Naive thymus-derived CD4-positive, alpha-beta T cell (primary cell): ENCODE measurements at places on chromosomes 1 and 21. TPM values are rescaled to one million over a fixed set of nuclear protein-coding genes. Genes with fewer than 3 reads are reported as not detected.
A peak's percentile ranks its signal among the peaks of the same experiment; 100 is the strongest.

- no peaks in the 10 kb centered on the region for H3K36me3 ChIP-seq
- no peaks in the 10 kb centered on the region for H3K27me3 ChIP-seq
- DNase-seq, result no peak
These were observed 360.3 kb downstream of the NEGR1 start for GRCh38 chr1:71921935-71922559.

The ARHGAP29 gene
- not detected for total RNA-seq

The CD5L gene
- total RNA-seq, result not detected

- H3K36me3 ChIP-seq, result no peaks in the 10 kb centered on the region
- no peaks in the 10 kb centered on the region for H3K27me3 ChIP-seq
- no peak for DNase-seq
- no peaks in the 10 kb centered on the region for H3K4me1 ChIP-seq
These were observed 73.9 kb downstream of the CD58 start for GRCh38 chr1:116496898-116497297.

DNA sequence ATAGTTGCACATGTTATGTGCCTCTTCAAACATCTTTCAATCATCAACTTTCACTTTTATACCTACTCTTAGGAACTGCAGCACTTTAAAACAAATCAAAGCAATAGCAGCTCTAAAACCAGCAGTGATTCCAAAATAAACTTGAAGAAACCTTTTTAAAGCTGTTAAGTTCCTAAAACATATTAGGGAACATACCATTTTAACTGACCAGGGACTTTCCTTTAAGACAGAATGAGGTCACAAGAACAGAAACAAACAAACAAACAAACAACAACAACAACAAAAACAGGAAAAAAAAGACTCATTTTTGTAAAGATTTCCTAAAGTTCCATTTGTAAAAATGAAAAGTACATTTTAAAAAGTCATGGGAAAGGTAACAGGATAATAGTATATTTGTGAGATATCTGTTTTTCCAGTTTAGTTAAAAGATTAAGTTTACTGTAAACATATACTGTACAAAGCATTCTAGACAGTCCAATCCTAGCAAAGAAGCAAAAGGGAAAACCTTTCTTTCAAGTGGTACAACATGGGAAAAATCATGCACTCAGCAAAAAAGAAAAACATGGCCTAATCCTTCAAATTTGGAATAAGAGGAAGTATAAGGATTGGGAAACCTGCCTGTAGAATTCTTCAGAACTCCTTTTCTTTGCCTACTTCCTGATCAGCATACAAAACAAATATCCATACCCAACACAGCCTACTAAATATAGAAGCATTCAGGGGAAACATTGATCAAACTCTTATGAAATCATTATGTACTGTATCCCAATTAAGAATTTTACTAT lies 45.5 kb downstream of the EPS15 start:
- no peak for DNase-seq
- no peak overlapping the region for H3K27ac ChIP-seq
- H3K27me3 ChIP-seq, result no peaks in the 10 kb centered on the region
- peaks cover 19% of the 10 kb centered on the region for H3K36me3 ChIP-seq
- H3K4me1 ChIP-seq, result no peaks in the 10 kb centered on the region
- no peak overlapping the region for H3K4me3 ChIP-seq

The IVNS1ABP gene
- 181 and 193 TPM in 2 replicates for total RNA-seq

- H3K27ac ChIP-seq, result no peak overlapping the region
- H3K27me3 ChIP-seq, result no peaks in the 10 kb centered on the region
- no peaks in the 10 kb centered on the region for H3K4me1 ChIP-seq
- DNase-seq, result peak; percentile 19
- no peaks in the 10 kb centered on the region for H3K36me3 ChIP-seq
These were observed 63.9 kb downstream of the KCNK2 start for GRCh38 chr1:215146240-215146975.

The SH2D1B gene
- not detected in 2 replicates for total RNA-seq

DNA sequence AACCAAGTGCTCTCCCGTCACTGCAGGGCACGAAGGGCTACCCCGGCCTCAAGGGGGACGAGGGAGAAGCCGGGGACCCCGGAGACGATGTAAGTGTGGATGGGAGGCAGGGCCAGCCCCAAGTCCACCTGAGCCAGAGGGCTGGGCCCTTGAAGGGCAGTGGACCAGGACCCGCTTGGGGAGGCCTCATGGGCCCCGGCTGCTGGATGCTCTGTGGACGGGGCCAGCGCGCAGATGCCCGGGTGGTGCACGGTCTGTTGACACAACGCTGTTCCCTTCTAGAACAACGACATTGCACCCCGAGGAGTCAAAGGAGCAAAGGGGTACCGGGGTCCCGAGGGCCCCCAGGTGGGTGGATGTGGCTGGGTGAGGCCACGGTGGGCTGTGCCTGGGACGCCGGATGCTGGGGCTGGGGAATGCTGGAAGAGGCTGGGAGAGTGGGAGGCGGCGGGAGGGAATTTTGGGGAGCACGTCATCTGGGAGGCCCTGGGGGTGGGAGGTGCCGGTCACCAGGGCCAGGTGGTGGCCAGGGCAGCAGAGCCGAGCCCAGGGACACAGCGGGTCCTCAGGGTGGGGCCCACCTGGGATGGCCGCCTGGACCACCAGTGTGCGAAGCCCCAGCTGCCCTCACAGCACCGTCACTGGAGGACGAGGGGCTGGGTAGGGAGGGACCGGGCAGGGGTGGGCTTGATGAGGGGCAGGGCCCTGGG lies 17.5 kb downstream of the COL6A1 start:
- no peaks in the 10 kb centered on the region for H3K36me3 ChIP-seq
- no peak overlapping the region for H3K27ac ChIP-seq
- no peak overlapping the region for H3K4me3 ChIP-seq

- no peak overlapping the region for H3K27ac ChIP-seq
- H3K36me3 ChIP-seq, result no peaks in the 10 kb centered on the region
- H3K4me3 ChIP-seq, result no peak overlapping the region
- no peak for DNase-seq
These were observed 7.2 kb upstream of the ADAMTS1 start for GRCh38 chr21:26852423-26852822.

GRCh38 chr1:214337511-214337910 lies 56.6 kb downstream of the SMYD2 start:
- no peak overlapping the region for H3K27ac ChIP-seq
- no peak for DNase-seq
- no peak overlapping the region for H3K4me3 ChIP-seq
- peaks cover 38% of the 10 kb centered on the region for H3K36me3 ChIP-seq
- H3K27me3 ChIP-seq, result no peaks in the 10 kb centered on the region

- no peaks in the 10 kb centered on the region for H3K4me1 ChIP-seq
- H3K4me3 ChIP-seq, result no peak overlapping the region
These were observed 43.9 kb upstream of the LYST start for GRCh38 chr1:235910357-235911299.

DNA sequence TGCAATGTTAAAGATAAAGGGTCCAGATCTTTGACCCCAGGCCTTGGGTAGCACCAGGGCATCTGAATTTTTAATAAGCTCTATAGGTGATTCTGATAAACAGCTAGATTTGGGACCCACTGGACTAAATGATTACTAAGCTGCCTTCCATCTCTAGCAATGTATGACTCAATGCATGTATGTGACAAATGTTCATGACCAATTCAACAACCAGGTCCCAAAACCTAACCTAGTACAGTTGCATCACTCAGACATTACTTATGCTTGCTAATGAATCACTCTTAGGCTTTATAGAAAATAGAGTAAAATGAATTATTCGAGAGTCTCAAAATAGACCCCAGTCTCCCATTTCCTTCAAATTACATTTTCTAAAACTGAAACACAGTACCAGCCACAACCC lies 35.5 kb downstream of the RCAN1 start:
- H3K27ac ChIP-seq, result no peak overlapping the region
- no peaks in the 10 kb centered on the region for H3K27me3 ChIP-seq
- no peaks in the 10 kb centered on the region for H3K36me3 ChIP-seq
- DNase-seq, result no peak
- H3K4me3 ChIP-seq, result no peak overlapping the region
- H3K4me1 ChIP-seq, result no peaks in the 10 kb centered on the region

The ARHGEF16 gene
- not detected for total RNA-seq

DNA sequence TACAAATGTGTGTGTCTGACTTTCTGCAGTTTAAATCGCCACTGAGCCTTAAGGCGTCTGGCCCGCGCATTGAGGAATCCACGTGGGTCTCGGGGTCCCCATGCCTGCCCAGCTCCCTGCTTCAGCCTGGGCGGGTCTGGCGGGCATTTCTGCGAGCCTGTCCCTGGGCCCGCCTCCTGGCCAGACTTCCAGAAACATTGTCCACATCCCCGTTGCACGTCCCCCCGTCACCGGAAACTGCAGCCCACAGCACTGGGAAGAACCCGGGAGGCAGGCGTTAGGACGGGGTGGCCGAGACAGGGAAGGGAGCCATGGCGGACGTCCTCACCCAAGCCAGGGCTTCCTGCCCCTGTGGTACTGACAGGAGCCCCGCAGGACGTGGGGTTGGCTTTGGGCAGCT lies 113.1 kb upstream of the COL6A1 start:
- H3K4me1 ChIP-seq, result no peaks in the 10 kb centered on the region
- no peaks in the 10 kb centered on the region for H3K36me3 ChIP-seq
- H3K4me3 ChIP-seq, result no peak overlapping the region
- H3K27me3 ChIP-seq, result no peaks in the 10 kb centered on the region
- no peak overlapping the region for H3K27ac ChIP-seq

- no peaks in the 10 kb centered on the region for H3K36me3 ChIP-seq
- H3K27ac ChIP-seq, result no peak within 1 kb of the TSS
- peaks cover 4% of the 10 kb centered on the region for H3K4me1 ChIP-seq
- no peak within 1 kb of the TSS for H3K4me3 ChIP-seq
- DNase-seq, result no peak
These were observed at the start of gene CD160 for GRCh38 chr1:145719230-145720079. TSS of gene CD160 (plus strand) at chr1:145719499. CDS start at chr1:145728328, 8,829 bp downstream.

DNA sequence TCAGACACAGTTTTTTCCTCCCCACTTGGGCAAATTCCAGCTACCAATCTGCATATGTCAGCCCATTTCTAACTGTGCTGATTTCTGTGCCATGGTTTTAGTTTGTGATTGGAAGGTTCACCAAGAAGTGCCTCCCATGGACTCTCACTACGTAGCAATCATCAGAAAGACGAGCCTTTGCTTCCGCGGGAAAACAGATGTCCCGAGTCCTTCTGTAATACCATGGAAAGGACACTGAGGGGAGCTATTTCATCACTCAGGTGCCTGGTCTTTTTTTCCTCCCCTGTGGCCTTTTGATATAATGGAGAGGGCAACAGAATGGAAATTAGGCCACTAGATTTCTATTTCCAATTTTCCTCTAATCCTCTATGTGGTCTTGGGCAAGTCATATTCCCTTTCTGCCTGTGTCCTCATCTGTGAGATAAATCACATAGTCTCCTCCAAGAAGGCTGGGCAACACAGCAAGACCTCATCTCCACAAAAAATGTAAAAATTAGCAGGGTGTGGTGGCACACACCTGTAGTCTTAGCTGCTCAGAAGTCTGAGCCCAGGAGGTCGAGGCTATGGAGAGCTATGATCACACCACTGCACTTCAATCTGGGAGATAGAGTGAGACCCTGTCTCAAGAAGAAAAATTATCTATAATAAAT lies 24.8 kb downstream of the LEMD1 start:
- H3K4me3 ChIP-seq, result no peak overlapping the region
- H3K36me3 ChIP-seq, result no peaks in the 10 kb centered on the region
- no peaks in the 10 kb centered on the region for H3K27me3 ChIP-seq
- DNase-seq, result peak; percentile 18

DNA sequence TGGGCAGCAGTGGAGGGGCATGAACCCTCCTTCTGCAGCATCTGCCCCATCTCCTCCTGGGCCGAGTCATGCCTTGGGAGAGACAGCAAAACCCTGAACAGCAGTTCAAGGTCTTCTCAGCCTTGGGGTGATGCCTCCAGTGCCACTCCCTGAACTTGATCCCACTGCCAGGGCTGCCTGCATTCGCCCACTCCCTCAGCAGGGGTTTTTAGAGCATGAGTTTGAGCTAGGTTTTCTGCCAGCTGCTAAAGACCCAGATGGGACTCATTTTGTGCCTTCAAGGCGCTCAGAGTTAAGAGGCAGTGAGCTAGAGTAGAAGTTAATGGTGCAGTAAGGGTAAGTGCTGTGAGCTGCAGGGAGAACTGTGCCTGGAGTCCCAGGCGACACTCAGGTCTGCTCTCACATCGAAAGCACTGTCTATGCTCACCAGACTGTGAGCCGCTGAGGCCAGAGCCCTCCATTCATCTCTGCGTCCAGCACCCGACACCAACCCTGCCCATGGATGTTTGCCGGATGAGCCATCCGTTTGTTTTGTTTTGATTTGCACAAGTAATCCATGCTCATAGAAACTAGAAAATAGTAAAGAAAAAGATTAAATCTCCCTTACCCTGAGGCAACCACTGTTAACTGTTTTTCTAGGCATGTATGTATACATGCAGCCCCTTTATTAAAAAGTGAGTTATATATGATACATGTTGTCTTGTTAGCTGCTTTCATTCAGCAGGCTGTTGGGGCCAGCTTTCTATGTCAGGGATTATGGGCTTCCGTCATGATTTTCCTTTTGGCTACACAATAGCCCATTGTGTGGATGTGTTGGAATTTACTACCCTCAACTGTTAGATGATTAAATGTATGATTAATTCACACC lies 67.8 kb downstream of the VPS26C start:
- no peak overlapping the region for H3K4me3 ChIP-seq
- H3K4me1 ChIP-seq, result no peaks in the 10 kb centered on the region
- DNase-seq, result no peak
- H3K36me3 ChIP-seq, result peaks cover 77% of the 10 kb centered on the region
- H3K27ac ChIP-seq, result no peak overlapping the region

- H3K36me3 ChIP-seq, result no peaks in the 10 kb centered on the region
- H3K4me1 ChIP-seq, result no peaks in the 10 kb centered on the region
- DNase-seq, result no peak
- no peaks in the 10 kb centered on the region for H3K27me3 ChIP-seq
These were observed 42.1 kb upstream of the SRP9 start for GRCh38 chr1:225735252-225736149.

- DNase-seq, result no peak
- no peaks in the 10 kb centered on the region for H3K36me3 ChIP-seq
- H3K27ac ChIP-seq, result no peak overlapping the region
These were observed 377.7 kb downstream of the PCP4 start for GRCh38 chr21:40244981-40245380.

The OR11L1 gene
- not detected in 2 replicates for total RNA-seq

GRCh38 chr21:16873176-16873575 lies 639.7 kb upstream of the CXADR start:
- no peaks in the 10 kb centered on the region for H3K36me3 ChIP-seq
- DNase-seq, result no peak
- H3K27ac ChIP-seq, result no peak overlapping the region
- no peaks in the 10 kb centered on the region for H3K4me1 ChIP-seq
- no peak overlapping the region for H3K4me3 ChIP-seq

GRCh38 chr1:234535763-234536515 lies 57.0 kb upstream of the TARBP1 start:
- H3K4me1 ChIP-seq, result no peaks in the 10 kb centered on the region
- H3K36me3 ChIP-seq, result no peaks in the 10 kb centered on the region
- no peak overlapping the region for H3K4me3 ChIP-seq
- H3K27ac ChIP-seq, result no peak overlapping the region

DNA sequence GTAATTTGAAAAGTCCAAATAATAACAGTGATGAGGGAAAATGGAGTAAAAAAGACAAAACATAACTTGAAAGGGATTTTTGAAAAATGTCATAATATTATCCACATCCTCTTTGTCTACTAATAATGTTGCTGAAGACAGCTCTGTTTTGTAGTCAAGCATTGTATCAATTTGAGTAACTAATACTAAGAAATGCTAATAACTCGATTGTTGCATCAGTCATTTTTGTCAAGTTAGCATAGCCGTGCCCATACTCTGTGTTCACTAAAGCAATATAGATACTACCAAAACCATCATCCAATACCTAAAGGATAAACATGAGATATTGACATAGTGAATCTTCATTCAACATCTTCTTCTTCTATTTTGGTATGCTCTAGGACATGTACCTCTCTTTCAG lies 17.3 kb downstream of the PDC start:
- DNase-seq, result no peak
- no peak overlapping the region for H3K27ac ChIP-seq
- H3K36me3 ChIP-seq, result no peaks in the 10 kb centered on the region
- H3K27me3 ChIP-seq, result no peaks in the 10 kb centered on the region
